ENCODE measurements at places on chromosomes 6 and 20.

DNA sequence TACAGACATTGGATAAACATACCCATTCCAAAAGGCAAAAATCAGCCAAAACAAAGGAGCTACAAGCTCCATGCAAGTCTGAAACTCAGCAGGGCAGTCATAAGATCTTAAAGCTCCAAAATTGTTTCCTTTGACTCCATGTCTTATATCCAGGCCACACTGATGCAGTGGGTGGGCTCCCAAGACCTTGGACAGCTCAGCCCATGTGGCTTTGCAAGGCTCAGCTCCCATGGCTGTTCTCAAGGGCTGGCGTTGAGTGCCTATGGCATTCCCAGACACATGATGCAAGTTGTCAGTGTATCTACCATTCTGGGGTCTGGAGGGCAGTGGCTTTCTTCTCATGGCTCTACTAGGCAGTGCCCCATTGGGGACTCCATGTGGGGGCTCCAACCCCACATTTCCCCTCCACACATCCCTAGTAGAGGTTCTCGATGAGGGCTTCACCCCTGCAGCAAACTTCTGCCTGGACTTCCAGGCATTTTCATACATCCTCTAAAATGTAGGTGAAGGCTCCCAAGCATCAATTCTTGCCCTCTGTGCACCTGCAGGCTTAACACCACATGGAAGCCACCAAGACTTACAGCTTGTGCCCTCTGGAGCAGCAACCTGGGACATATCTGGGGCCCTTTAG, 35.4 kb upstream of the SENP6 start:
- no peak for DNase-seq

- no peak for DNase-seq
Measured at GRCh38 chr6:103027271-103027931, 1633.9 kb downstream of the GRIK2 start.

- DNase-seq = no peak
Measured at GRCh38 chr6:3569816-3570215, 113.0 kb upstream of the SLC22A23 start.

- DNase-seq = no peak
Measured at GRCh38 chr6:157830354-157831017, 7.4 kb downstream of the SNX9 start.

DNA sequence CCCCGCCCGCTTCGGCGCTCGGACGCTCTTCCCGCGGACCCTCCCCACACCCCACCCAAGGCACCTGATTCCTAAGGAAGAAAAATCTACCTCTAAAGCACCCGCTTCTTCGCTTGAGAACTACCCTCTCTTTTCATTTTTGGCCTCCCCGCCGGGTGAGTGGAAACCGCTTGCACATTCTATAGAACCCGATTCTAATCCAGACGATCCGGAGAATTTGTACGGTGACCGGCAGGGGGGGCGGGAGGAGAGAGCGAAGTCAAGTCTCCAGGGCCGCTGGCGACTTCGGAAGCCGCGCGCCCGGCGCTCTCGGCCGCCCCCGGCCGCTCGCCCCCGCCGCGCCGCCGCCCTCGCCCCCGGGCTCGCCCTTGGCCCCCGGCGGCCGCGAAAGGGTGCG, at the start of gene RBM24:
Gene RBM24 (plus strand): TSS at position 262 of the 397 bp plus-strand sequence. CDS start 221 bp downstream, outside the sequence.
- no peak for DNase-seq
